ENCODE measurements at places on chromosomes 13 and 19.

- DNase-seq, result no peak
These were observed 14.4 kb upstream of the NPAS1 start for GRCh38 chr19:47005164-47005641.

GRCh38 chr13:98782654-98783053, 30.2 kb upstream of the SLC15A1 start:
- no peak for DNase-seq

DNA sequence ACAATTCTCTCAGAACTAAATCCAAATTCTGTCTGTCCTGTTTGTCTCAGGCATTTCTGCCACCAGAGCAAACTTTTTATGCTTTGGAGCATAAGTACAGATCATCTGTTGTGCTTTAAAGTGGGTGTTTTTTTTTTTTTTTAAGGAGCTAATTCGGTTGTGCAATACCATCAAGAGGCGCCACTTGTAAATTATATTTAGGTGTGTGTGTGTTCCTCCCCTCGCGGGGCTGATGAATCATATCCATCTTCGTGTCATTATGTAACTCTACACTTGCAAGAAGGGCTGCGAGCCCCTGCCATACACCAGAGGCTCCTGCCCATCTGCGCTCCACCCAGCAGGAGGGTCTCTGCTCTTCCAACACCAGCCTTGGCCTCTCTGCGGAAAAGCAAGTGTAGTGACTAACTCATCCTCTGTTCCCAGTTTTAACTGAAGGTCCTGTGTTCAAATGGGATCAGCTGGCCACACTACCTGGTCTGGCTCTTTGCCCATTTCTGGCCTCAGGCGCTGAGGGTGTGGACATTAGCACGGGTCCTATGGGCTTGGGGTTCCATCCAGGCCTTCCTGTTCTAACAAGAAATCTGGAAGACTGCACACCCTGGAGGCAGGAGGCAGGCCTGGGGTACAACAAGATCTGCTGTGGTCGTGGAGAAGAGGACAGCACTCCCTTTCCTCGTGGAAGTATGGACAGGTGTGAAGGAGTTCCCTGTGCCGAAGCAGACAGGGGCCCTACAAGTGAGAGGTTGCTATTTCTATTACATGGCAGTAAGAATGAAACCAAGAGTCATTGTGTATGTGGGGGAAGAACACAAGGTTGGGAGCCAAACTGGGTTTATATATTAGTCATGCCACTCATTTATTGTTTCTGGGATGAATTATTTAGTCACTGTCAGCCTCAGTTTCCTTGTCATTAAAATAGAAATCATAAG, 96.1 kb upstream of the MBNL2 start:
- no peak for DNase-seq

DNA sequence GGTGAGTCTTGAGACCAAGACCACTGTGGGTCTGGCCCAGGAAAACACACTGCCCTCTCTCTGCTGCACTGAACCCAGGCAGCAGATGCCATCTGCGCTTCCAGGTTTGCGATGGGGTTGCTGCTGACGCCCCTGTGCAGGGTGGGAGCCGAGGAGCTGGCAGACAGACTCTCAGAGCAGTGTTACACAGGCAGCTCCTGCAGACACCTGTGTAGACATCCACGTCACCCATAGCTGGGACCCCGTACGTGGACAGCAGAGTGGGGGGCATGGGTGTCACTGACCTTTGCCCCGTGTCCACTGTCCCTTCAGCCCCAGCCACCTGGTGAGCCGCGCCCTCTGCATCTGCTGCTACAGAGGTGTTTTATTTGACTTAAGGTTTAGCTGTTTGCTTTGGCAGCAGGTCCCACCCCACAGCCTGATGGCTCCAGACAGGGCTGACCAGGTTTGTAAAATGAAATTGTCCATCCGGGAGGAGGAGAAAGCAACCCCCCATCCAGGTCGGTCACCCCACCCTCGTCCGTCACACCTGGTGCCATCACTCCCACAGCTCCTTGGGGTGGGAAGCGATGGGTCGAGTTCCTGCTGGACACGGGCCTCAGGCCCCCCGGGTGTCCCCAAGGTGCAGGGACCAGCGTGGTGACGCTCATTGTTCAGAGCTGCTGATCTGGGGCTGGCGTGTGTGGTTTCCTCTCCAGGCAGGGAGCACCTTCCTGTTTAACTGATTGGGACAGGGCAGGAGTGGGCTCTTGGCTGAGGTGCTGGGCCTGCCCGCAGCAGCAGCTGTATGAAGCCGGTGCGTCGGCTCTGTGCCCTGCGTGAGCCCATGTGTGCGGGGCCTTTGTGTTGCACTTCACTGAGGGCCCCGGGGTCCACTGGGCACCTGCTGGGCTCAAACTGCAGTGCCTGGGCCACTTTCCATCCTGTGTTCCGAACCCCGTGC, 28.4 kb downstream of the MCF2L start:
- DNase-seq, result peak; percentile 25

- DNase-seq, result no peak
These were observed 8.5 kb downstream of the CYSLTR2 start for GRCh38 chr13:48662226-48662625.

DNA sequence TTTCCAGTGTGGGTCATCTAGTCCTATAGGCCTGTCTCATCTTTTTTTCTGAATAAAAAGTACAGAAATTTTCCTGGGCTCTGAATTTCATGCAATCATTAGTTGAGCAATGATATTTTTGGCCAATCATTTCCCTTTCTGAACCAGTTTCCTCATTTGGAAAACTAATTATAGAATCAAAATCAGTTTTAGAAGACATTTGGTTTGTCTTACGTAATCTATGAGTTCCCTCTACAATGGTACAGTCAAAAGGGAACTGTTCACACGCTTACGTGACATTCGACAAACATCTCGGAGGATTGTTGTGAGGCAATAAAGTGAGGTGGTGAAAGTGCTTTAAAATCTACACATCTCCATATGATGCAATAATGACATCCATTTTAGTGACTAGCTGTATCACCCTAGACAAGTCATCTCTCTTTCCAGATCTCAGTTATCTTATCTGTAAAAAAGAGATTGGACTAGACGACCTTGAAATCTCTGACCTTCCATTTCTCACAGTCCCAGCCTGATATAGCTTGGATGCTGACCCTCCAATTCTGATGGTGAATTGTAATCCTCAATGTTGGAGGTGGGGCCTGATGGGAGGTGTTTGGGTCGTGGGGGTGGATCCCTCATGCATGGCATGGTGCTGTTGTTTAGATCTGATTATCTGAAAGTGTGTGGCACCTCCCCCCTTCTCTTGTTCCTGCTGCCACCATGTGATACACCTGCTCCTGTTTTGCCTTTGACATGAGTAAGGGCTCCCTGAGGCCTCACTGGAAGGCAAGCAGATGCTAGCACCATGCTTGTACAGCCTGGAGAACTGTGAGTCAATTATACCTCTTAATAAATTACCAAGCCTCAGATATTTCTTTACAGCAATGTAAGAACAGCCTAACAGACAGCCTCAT, 26.7 kb downstream of the FLT1 start:
- DNase-seq, result peak; percentile 23

DNA sequence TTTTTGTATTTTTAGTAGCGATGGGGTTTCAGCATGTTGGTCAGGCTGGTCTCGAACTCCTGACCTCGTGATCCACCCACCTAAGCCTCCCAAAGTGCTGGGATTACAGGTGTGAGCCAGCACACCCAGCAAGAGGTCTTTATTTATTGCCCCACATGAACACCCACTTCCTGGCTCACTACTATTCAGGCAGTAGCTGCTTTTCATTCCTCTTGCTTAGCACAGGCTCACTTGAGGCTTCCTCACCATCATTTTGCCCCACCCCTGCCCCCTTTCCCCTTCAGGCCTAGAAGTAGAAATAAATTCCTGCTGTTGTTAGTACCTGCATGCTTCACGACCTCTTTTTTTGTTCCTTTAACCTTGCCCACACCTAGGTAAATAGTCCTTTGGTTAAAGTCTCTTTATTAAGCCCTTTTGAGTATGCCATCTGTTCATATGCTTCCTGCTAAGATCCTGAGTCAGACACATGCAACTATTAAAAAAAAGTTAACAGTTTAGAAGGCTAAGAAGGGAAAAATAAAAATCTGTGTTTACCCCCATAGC, 33.5 kb upstream of the ITM2B start:
- DNase-seq, result no peak

DNA sequence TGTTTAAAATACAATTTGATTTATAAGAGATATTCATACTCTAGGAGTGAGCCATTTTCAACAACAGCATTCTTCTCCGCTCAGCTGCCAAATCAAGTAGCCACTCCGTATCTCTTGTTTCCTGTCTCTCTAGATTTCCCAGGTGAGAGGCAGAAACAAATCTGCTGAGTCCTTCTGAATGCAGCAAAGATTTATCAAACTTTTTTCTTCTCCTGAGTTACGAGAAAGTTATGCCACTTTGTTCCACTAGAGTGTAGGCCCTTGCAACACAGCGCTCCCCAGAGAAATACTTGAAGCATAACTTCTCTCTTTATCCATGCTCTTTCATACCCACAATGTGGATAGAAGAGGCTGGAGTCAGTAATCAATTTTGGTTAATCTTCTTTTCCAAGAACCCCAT, 1960.8 kb downstream of the OLFM4 start:
- DNase-seq, result no peak

GRCh38 chr19:28710278-28710677, 502.7 kb downstream of the UQCRFS1 start:
- DNase-seq, result peak; percentile 73

- no peak for DNase-seq
These were observed 1356.6 kb downstream of the SLITRK5 start for GRCh38 chr13:89027694-89028306.

GRCh38 chr13:45280011-45280410, 61.0 kb downstream of the TPT1 start:
- DNase-seq, result no peak

DNA sequence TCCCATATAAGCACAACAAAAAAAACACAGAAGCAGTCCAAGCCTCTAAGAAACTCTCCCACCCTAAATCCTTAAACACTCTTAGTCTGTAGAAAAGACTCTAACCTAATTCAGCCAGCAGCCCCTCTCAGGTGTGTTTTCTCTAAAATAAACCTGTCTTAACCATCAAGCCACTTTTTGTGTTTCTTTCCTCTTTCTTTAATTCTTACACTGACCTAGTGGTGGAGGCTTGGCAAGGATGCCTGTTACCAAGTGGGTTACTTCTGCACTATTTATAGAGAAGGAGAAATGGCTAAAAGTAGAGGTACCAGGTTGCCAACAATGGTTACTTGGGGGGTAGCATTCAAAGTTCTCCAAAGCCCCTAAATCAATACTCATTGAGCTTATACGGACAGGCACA, 43.7 kb downstream of the ZNF333 start:
- no peak for DNase-seq

GRCh38 chr13:20696073-20696472, 7.4 kb upstream of the IL17D start:
- peak; percentile 43 for DNase-seq

DNA sequence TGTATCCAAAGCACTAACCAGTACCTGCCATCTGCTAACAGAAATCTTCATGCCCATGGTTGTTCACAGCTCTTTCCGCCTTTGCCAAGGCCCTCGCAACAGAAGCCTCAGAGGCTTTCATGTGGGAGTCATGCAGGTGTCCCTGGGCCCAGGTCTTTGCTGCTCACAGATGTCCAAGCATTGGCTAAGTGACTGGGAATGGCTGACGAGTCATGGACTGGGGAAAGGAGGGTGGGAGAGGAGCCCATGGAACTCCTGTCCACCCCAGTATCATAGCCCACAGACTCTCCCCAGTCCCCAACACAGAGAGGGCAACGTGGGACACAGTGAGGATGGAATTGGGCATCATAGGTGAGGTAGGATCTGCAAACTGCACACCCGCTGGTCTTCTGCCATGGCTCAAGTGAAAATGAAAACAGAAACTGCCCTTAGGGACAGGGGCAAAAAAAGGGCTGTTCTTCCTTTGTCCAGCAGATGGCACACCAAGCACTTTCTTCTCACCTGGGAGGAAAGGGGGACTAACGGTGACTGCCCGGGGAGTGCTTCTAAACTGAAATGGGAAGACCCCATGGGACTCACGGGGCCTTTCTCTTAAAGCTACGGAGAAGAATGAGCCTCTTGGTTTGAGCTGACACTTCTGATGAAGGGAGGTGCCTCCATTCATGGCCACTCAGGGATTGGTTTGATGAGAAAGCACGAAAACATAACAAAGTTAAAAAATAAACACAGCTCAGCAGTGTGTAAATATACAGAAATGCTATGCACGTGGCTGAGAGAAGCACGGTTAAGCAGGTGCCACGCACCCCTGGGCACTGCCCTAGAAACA, 11.1 kb upstream of the DHRS12 start:
- DNase-seq, result peak; percentile 74

DNA sequence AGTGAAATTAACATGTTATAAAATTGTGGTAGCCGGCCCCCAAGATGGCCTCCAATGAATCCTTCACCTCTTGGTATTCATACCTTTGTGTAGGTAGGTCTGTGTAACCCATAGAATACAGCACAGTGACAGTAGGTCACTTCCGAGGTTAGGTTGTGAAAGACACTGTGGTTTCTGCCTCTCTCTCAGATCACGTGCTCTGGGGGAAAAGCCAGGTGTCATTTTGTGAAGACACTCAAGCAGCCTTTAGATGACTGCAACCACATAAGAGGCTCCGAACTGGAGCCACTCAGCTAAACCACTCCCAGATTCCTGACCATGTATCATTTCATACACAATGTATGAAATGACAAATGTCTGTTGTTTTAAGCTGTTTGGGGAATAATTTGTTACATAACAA, 9.8 kb upstream of the USPL1 start:
- no peak for DNase-seq

- no peak for DNase-seq
These were observed 238.3 kb downstream of the COG6 start for GRCh38 chr13:39893808-39894207.

All from Kasumi-1 (cell line).